ENCODE measurements at places on chromosomes 7 and 10. TPM values are rescaled to one million over a fixed set of nuclear protein-coding genes. Genes with fewer than 3 reads are reported as not detected.

DNA sequence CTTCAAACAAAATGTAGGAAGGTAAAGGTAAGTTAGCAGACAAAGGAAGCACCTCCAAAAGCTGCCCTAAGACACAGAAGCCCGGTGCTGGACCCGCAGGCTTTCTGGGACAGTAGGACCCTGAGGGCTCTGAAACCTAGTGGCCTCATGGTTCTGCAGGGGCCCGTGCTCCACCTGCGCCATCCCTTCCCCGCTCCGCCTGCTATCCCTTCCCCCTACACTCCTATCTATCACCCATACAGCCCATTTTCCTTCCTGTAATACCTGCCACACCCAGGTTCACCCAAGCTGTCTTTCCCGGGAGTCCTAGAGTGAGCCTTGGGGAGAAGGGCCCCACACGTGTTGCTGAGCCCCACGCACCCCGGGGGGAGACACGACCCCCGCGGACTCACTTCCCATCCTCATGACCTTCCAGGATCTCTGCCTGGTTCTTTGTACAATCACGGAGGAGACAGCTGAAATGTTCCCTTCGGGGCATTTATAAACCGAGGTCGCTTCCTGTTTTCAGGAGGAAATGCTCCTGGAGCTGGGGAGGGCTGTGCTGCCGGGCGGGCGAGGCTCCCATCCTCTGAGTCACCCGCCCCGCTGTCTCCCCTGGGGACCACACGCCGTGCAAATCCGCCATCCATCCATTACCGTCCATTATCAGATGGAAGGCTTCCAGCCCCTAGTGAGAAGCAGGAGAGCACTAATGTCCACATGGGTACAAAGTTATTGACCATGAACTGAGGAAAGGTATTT lies 251.7 kb upstream of the PITRM1 start:
- DNase-seq, result peak; percentile 18
- H3K27ac ChIP-seq, result peak overlapping the region; percentile 75
- no peaks in the 10 kb centered on the region for H3K27me3 ChIP-seq

DNA sequence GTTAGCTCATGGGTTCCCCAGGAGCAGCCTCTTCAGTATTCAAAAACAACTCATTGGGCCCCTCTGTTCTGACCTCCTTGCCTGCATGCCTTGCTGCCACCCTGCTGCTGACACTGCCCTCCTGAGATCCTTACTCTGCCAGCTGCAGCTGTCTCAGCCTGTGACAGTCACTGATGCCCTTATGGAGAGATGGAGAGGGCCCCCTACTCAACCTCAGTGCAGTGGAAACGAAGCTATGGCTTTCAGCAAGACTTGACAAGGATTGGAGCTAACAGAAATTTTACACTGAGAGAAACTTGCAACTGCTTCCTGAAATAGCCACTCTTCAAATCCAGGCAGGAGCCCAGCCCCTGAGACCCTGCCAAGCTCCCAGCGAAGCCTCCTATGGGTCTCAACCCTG lies 678.3 kb upstream of the C7orf33 start:
- no peak overlapping the region for H3K27ac ChIP-seq
- H3K4me1 ChIP-seq, result peaks cover 7% of the 10 kb centered on the region
- H3K4me3 ChIP-seq, result no peak overlapping the region
- no peak for DNase-seq

DNA sequence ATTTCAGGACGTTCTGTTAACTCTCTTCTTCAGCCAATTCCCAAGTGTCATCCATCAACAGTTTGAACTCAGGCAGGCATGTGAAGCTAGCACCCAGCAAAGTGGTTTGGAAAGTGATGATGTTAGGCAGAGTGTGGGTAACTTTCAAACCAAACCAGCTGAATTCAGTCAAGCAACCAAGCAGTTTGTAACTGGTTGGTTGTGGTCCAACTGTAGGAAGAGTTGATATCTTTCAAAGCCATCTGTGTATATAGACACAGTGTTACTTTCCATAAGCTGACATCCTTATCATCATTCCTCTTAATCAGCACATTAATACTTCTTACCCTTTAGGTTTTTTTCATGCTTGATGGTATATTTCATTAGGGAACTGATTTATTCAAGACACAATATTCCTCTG lies 72.2 kb upstream of the NUPR2 start:
- no peaks in the 10 kb centered on the region for H3K36me3 ChIP-seq
- H3K27me3 ChIP-seq, result no peaks in the 10 kb centered on the region

GRCh38 chr10:133132473-133133291 lies 27.3 kb upstream of the KNDC1 start:
- no peak overlapping the region for H3K27ac ChIP-seq
- no peaks in the 10 kb centered on the region for H3K36me3 ChIP-seq
- H3K4me1 ChIP-seq, result no peaks in the 10 kb centered on the region
- no peaks in the 10 kb centered on the region for H3K27me3 ChIP-seq
- H3K4me3 ChIP-seq, result no peak overlapping the region
- no peak for DNase-seq

DNA sequence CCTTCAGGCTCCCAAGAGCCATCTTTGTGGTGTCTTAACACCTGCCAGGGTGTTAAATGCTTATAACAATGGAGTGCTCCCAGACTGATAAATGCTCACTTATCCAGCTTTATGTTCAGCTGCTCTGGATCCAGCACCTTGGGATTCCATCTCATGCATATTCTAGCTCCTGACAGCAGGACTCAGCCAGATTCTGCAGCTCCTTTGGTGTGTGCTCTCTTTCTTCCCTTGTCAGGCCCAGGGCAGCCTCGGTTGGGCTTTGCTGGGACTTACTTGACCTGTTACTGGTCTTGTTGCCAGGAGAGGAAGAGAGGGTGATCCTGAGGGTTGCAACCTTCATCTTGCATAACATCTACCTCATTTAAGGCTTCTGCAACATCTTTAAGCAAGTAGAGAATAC lies 59.4 kb upstream of the CCNY start:
- H3K27me3 ChIP-seq, result no peaks in the 10 kb centered on the region
- no peaks in the 10 kb centered on the region for H3K36me3 ChIP-seq
- no peak overlapping the region for H3K27ac ChIP-seq
- H3K4me3 ChIP-seq, result no peak overlapping the region
- DNase-seq, result no peak
- H3K4me1 ChIP-seq, result no peaks in the 10 kb centered on the region

- no peaks in the 10 kb centered on the region for H3K4me1 ChIP-seq
- no peaks in the 10 kb centered on the region for H3K36me3 ChIP-seq
- DNase-seq, result no peak
- H3K27me3 ChIP-seq, result no peaks in the 10 kb centered on the region
- no peak overlapping the region for H3K4me3 ChIP-seq
Observed at GRCh38 chr10:19431622-19432351, 383.2 kb downstream of the MALRD1 start.

DNA sequence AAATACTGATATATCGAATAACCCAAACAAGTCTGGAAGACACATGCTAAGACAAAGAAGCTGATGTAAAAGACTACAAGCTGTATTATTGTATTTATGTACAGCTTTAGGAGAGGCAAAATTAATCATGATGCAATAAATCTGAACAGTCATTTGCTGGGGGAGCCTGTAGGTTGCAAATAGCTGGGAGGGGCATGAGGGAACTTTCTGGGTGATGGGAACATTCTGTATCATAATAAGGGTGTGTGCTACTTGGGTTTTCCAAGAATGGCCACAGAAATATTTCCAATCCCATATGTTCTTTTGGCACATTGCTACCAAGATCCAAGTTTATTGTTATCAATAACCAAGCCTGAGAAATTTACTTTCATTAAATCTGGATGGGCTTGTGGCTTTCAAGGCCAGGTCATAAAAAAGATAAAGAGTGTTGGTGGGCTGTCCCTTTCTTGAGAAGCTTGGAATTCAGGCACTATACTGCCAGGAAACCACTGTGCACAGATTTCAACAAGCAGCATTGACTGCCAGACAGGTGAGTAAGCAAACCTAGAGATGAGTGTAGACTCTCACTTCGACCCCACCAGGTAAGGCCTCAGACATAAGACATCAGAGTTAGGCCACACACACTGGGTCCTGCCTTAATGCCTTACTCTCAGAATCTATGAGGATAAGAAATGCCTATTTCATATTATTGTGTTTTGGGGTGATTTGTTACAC lies 629.7 kb upstream of the FZD8 start:
- no peaks in the 10 kb centered on the region for H3K27me3 ChIP-seq
- no peak for DNase-seq
- no peak overlapping the region for H3K27ac ChIP-seq
- H3K36me3 ChIP-seq, result no peaks in the 10 kb centered on the region
- no peak overlapping the region for H3K4me3 ChIP-seq

DNA sequence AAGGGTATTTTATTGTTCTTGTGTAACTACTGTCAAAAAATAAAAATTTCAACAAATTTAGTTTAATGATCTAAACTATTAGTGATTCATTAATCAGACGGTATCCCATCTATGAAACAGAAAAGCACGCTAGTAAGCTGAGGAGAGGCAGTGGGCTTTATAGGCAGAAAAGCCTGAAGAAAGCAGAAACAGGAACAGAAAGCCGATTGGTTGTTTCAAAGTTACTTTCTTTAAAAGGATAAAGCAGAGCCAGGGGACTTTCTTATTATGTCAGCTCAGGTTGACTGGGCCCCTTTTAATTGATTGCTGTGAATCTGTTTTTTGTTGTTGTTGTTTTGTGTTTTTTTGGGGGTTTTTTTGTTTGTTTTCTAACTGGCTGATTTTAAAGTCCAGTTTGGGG lies 105.5 kb downstream of the TES start:
- H3K27me3 ChIP-seq, result no peaks in the 10 kb centered on the region
- H3K36me3 ChIP-seq, result no peaks in the 10 kb centered on the region
- H3K4me1 ChIP-seq, result peaks cover 23% of the 10 kb centered on the region
- no peak overlapping the region for H3K27ac ChIP-seq
- no peak for DNase-seq

DNA sequence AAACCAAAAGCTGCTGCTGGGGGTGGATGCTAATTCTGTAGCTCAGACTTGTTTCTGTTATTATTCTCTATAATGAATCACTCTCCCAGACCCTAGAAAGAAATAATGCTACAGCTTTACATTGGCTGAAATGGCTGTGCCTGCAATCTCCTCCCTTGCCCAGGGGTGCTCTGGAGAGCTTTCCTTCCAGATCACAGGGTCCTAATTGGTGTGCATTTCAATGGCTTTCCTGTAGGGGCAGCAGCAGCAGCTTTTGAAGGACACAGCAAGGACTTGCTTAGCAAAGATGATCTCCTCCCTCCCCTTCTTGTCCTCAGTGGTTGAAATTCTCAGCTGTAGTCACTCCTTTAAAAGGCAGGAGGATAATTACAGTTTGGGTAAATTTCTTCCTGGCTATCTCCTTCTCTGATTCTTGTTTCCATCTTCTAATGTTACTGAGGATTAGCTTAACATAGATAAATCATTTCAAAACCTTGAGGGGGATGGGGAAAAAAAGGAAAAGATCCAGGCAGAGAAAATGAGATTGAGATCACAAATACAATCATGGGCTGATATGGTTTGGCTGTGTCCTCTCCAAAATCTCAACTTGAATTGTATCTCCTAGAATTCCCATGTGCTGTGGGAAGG lies 120.2 kb upstream of the CTTNBP2 start:
- no peak overlapping the region for H3K27ac ChIP-seq
- H3K4me3 ChIP-seq, result no peak overlapping the region
- no peaks in the 10 kb centered on the region for H3K4me1 ChIP-seq
- no peaks in the 10 kb centered on the region for H3K27me3 ChIP-seq

DNA sequence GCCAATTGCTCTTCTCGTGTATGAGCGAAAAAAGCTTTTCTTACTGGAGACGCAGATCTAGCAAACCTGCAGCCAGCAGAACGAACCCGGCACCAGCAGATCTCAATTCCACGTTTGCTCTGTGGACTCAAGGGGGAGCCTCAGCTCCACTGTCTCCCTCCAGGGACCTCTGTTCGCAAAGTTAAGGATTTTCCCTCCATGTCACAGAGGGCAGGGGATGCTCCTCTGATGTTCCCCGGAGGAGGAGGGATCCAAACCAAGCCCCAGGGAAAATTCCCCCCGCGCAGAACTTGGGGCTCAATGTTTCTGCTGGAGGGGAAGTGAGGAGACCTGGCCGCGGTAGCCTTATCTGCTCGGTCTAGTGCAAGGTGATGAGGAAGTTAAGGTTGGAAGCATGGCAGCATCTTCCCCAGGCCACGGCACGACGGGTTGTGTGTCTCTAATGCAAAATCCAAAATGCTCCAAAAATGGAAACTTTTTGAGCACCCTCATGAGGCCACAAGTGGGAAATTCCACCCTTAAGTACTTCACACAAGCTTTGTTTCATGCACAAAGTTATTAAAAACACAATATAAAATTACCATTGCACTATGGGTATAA lies 9.0 kb downstream of the IQCE start:
- peaks cover 8% of the 10 kb centered on the region for H3K4me1 ChIP-seq
- no peak overlapping the region for H3K4me3 ChIP-seq
- H3K27me3 ChIP-seq, result no peaks in the 10 kb centered on the region
- no peak for DNase-seq
- H3K27ac ChIP-seq, result no peak overlapping the region
- H3K36me3 ChIP-seq, result no peaks in the 10 kb centered on the region

DNA sequence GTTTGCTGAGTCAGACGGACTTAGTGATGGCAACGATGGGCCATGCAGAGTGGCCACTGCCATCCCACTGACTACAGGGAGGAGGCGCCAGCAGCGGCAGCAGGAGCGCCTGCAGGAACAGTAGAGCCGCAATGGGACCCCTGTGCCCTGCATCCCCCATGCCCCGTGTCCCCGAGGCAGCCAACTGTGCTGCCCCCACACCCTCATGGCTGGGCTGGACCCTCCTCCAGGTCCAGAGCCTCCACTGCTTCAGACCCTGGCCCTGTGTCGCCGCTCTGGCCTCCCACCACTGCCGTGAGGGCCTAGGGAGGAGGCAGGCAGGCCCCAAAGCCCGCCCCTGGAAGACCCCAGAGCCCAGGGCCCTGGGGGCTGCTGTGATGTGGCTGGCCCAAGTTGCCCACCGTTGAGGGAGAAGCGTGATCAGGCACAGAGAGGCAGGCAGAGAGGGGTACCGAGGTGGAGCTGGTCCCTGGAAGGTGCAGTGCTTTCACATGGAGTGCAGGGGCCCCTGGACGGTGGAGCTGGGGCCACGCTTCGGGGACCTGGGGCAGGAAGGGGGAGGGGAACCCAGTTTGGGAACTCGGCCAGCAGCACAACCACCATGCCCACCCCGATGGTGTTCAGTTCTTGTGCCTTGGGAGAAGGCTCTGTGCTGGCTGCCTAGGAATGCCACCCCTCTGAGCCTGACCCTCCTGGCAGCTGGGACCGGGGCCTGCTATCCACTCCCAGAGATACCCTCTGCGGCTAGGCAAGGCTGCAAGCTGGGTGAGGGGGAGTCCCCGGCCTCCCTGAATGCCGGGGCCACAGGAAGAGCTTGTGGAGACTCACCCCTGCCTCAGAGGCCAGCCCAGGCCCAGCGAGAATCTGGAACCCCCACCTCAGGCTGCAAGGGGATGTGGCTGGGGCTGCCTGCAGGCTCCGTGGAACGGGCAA lies 32.6 kb downstream of the DKK1 start:
- no peak overlapping the region for H3K27ac ChIP-seq
- no peaks in the 10 kb centered on the region for H3K4me1 ChIP-seq
- no peaks in the 10 kb centered on the region for H3K27me3 ChIP-seq
- no peak overlapping the region for H3K4me3 ChIP-seq

- H3K36me3 ChIP-seq, result no peaks in the 10 kb centered on the region
- H3K27me3 ChIP-seq, result no peaks in the 10 kb centered on the region
- DNase-seq, result no peak
- H3K4me3 ChIP-seq, result no peak overlapping the region
Observed at GRCh38 chr10:27771231-27771630, 25.6 kb upstream of the MKX start.

The C10orf90 gene
- not detected for total RNA-seq

The ENO4 gene
- not detected for total RNA-seq

The TMEM229A gene
- total RNA-seq, result not detected
